GM13976 (cell line): ENCODE measurements at places on chromosomes 2 and 18.

- no peak for DNase-seq
Measured at GRCh38 chr18:71485611-71486010, 1058.5 kb downstream of the CBLN2 start.

DNA sequence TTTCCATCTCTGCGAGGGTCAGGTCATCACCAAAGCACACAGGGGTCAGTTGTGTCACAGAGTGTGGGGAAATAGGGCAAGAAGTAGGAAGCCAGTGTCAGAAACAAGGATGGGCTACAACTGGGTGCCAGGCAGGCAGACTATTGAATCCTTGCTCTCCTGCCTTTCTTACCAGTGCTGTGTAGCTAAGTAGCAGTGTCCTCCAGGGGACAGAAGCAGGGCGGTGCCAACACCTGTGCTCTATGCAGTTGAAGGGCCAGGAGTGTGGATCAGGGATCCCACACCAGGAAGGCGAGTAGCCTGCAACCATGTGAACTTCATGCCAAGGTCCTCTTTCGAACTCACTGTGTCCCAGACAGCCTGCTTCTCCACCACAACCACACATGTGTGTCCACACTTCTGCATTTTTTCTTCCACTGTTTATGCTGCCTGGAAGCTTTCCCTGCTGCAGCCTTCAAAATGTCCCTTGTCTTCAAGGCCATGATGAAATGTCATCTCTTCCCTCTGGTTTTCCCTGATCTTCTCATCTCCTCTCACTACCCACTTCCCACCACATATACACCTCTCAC, 25.4 kb upstream of the REG3G start:
- DNase-seq: no peak

DNA sequence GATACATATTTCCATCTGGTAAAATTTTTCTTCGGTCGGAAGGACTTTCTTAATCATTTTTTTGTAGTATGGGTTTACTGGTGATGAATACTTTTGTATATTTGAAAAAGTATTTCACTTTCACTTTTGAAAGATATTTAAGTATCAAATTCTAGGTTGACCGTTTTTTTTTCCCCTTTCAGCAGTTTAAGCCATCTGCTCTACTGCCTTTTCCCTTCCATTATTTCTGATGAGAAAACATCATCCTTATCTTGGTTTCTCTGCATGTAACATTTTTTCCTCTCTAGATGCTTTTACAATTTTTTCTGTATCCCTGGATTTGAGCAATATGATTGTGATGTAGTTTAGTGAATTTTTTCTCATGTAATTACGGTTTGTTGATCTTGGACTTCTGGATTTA, 87.0 kb downstream of the MTX2 start:
- no peak for DNase-seq

DNA sequence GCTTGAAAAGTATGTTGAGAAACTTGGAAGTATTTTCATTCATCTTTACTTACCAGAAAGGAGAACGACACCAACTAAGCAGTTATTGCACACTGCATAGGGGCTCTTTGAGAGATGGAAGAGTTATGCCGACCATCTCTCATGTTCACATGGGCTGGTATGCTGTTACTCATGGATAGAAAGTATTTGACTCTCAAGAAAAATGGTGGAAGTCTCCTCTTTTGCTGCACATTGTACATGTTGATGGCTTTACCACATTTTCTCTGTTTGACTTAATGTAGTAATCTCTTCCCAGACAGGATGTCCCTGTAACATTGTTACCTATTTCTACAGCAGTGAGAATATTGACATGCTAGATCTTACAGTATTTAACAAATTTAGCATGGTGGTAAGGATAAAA, 23.2 kb downstream of the CAB39 start:
- no peak for DNase-seq

GRCh38 chr18:28331551-28331950, 154.6 kb upstream of the CDH2 start:
- DNase-seq: no peak

DNA sequence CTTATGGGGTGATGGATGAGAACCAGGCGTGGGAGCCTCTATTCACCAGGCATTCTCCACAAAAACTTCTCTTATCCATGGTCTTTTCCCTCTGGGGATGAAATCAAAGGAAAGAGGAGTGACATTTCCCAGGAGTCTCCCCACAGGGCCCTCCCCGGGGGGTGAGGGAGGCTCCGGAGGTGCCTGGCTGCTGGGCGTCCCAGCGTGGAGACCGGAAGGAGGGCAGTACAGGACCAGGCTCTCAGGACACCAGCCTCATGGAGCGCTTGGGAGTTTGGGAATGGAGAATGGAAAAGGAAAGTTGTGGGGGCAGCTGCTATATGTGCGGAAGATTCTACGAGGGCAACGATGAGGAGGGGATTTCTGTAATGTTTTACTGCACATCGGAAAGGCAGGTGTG, 22.1 kb downstream of the CIB4 start:
- no peak for DNase-seq

GRCh38 chr2:74079522-74080341, 68.0 kb downstream of the BOLA3 start:
- peak; percentile 85 for DNase-seq

DNA sequence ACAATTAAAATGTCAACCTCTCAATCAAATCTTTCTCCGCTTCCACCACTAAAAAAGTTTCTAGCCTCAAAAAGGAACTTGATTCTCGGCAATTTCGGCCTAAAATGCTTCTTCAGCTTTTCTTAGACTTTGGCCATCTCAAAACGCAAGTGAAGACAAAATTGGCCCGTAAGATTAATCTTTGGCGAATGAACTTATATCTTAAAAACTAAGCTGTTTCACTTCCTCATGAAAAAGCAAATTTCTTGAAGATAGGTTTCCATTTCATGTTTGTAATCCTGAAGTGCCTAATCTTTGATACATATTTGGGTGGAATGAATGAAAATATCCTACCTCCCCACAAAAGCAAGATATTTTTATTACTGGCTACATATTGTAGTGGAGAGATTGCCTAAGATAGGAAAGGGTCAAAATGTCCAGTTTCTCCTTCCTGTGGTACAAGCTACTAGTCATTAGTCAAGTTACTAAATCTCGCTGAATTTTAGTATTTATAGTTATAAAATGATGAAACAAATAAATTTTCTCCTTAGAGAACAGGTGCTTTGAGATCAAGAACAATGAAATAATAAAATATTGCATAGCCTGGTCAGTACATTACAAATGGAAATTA, 85.4 kb upstream of the ZEB2 start:
- DNase-seq: no peak

DNA sequence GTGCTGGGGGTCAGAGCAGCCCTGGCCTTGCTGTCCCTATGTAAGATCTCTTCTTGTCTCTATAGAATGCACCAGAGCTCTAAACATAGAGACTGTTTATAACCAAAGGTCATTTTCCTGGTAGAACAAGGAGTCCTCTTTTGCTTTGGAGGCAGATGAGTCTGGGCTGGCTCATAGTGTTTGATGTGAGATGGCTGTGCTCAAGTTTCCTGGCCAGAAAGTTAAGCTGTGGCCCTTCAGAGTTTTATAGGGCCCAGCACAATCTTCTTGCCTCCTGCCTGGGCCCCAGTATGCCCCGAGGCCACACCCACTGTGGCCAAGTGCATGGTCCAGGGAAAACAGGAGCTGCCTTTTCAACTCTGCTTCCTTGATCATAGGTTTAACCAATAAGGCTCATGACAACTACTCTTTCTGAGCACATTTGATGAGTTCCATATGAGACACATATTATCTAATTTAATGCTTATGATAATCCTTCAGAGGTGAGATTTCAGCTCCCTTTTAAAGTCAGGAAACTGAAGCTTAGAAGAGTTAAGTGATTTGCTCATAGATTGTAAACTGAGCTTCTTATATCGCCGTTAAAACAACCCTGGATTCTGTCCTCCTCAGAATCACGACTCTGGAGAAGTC, 66.3 kb downstream of the MYCN start:
- DNase-seq: no peak
